GM23248 (cell line): ENCODE measurements at places on chromosomes 5 and 9.

- peak; percentile 35 for DNase-seq
Measured at GRCh38 chr5:65066387-65067146, 297.8 kb downstream of the CWC27 start.

DNA sequence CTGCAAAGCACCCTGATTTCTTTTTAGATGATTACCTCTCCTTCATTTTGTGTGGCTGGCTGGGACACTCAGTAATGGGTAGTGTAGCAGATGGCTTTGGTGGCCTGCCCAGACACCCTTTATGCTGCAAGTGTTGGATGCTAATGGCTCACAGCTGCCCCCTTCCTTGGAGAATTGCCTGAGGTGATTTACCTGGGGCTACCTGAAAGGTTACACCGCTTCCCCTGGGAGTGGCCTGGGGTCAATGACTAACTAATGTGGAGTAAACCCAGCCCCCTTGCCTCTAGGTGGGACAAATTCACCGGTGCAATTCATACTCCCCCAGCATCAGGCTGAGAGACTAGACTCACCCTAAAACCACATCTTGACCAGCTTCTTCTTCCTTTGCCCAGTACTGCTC, 23.5 kb upstream of the HAND1 start:
- no peak for DNase-seq

- no peak for DNase-seq
Measured at GRCh38 chr5:35683466-35683865, 65.8 kb downstream of the SPEF2 start.

GRCh38 chr9:92737216-92737606, 27.4 kb downstream of the BICD2 start:
- no peak for DNase-seq

DNA sequence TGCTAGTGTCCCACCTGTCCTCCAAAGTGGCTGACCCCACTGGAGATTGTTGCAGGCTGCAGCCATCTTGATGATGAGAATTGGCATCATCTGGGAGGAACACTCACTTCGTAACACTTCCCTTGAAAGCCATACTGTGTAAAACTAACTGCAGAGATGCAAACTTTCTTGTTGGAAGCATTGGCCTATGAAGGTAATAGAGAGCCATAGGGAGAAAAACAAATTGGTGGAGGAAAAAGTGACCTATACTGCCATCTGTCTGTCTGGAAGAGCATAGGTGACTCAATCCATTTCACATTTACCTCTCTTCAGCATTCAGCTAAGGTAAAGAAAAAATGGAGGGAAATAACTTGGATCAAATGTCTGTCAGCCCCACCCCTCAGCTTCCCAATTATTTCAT, 473.4 kb downstream of the NTRK2 start:
- peak; percentile 23 for DNase-seq

DNA sequence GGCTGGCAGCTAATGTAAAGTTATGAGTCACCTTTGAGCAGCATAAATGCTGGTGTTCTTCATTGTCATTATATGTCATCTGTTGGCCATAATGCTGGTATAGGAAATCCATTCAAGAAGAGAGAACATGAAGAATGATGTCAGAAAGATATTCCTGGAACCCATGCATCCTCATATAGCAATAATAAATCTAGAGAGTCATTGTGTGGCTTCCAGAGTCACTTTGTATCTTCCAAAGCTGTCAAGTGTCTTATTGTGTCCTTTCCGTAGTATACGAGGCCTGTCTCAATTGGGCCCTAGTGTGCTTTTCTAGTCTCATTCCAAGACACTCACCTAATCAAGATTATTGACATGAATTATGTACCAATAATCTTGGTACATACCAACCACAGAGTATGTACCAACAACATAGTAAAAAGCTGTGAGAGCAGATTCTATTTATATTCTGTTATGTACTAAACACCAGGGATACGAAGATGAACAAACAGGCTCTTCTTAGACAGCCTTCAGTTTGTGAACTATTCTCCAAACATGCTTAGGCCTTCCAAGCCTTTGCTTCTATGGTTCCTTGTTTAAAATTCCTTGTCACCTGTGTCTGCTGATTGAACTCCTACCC, 110.1 kb downstream of the ERCC6L2 start:
- DNase-seq: no peak

GRCh38 chr5:52804387-52804791, 16.7 kb downstream of the ITGA1 start:
- DNase-seq: no peak

- DNase-seq: peak; percentile 92
Measured at GRCh38 chr5:125232779-125233230, 486.4 kb upstream of the ZNF608 start.

- no peak for DNase-seq
Measured at GRCh38 chr5:157721159-157721558, 10.1 kb upstream of the THG1L start.

- no peak for DNase-seq
Measured at GRCh38 chr9:126222363-126222834, 104.2 kb upstream of the MVB12B start.

- DNase-seq: no peak
Measured at GRCh38 chr5:13994621-13995253, 50.2 kb upstream of the DNAH5 start.

GRCh38 chr5:132267166-132267739, 9.8 kb downstream of the PDLIM4 start:
- no peak for DNase-seq

GRCh38 chr5:3701694-3702093, 106.1 kb downstream of the IRX1 start:
- no peak for DNase-seq

DNA sequence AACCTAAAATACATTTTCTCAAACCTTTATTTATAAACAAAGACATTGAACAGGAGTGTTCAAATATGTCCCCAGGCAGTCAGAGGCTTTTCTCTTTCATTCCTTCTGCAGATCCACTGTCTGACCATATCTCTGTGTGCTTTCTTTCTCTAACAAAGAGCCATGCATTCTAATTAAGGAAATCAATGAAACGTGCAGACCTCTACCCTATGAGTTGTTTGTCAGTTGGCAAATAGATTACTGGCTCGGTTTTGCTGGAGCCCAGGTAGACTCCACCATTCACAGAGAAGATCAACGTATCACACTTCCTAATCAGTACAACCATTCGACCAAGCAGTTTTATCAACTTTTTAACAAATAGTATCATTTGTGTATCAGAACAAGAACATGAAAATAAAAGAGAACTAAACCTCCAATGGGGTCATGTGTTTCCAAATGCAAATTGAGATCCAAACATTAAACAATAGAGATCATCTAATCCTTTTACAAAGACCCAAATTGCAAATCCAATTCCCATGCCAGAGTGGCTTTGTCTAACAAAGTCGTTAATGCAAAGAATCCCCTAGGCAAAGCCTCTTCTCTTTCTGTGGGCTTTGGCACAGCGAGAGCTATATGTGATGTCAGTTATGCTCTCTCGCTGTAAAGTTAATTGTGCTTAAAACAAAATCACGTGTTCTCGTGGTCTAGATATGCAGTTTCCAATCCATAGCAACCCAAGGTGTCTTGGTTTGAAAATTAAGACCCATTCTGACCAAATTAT, 16.8 kb downstream of the KLF4 start:
- DNase-seq: no peak

DNA sequence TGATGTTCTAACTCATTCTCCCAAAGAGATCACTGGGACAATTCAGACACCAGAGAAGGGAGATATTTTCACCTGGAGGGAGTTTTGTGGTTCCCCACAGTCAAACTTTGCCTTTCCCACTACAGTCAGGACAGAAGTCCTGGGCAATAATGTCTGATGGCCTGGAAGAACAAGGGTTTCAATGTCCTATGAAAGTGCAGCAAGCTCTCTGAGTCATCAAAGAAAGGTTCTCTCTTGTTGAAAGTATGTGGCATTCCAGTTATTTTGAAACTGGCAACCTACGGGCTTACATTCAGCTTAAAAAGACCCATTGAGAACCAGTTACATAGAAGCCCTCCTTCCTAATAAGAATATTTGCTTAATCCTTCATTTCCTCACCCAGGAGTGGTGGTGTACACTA, 103.9 kb downstream of the INSYN2B start:
- DNase-seq: peak; percentile 75

- DNase-seq: peak; percentile 23
Measured at GRCh38 chr5:53603009-53603687, 42.7 kb downstream of the NDUFS4 start.

DNA sequence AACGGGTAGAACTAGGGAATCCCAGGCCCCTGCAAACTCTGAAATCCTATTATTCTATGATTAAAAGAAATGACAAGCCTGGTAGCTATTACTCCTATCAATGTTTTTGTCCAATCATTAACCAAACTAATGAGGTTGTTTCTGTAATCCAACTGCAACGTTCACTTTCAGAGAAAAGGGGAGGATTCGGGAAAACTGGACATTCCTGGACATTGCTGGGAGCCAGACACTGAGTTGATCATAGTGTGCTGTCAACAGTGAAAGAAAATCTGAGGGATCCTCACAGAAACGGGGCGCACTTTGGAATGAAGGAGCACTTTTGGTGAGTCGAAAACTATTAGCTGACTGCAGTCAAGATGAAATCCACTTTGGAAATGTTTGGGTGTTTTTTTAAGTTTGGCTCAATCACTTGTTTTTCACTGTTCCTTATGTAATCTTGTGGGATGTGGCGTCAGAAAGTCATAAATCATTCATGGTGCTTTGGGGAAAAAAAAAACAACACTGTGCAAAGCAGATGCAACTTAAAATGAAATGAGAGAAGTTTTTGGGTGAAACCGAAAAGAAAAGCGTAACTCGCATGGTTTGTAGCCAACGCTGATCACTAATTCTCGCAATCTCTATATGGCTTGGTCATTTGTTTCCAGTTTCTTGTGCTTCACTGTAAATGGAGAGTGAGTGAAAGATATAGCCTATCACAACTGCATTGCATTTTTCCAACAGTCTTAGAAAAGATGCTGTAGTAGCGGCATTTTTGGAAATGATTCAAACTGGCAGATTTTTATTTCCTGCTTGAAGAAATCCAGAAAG, 51.2 kb upstream of the ADRA1B start:
- peak; percentile 29 for DNase-seq

DNA sequence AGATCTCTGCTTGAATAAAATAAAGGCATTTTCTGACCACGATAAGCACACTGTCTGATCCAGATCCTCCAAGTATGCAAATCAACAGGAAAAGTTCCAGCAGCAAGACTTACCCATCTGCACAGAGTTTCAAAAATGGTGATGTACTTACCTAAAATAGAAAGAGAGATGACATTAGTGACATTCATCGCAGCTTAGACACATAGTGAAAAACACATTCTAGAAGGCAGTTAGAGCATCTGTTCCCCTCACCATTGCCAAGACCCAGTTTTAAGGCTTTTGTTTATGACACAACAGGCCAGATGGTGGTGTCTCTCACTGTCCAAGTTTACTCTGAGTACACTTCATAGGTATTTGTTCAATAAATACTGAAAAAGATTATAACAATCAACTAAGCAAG, 207.7 kb downstream of the PDE4D start:
- peak; percentile 23 for DNase-seq

DNA sequence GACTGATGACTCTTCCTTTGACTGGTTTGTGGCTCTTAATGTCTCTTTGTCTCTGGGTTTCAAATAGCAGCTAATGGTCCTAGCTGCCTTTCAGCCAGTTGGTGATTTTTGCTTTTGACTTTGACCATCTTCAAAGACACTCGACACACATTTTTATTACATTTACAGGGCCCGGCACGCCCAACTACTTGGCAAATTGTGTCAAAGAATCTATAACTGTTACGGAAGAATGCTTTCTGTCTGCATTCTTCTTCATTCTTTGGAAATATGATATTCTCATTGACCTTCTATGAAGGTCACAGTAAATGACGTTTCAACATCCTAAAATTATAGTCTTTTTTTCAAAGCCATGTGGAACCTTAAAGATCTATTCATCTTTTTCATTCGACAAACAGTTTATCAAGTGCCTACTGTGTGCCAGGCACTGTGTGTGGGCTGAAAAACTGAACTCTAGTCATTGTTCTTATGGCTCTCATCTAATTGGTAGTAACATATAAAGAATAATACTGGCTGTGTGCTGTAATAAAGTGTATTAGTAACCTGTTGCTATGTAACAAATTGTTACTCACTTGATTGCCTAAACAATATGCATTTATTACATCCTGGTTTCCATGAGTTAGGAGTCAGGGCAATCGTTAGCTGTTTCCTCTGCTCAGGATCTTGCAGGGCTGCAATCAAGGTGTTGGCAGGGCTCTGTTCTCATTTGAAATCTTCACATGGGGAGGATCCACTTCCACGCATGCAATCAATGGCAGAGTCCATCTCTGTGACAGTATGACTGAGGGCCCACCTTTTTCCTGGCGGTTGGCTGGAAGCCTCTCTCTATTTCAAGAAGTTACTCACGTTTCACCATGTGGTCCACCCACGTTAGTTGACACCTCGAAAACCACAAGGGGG, 7.0 kb upstream of the WHRN start:
- DNase-seq: no peak

DNA sequence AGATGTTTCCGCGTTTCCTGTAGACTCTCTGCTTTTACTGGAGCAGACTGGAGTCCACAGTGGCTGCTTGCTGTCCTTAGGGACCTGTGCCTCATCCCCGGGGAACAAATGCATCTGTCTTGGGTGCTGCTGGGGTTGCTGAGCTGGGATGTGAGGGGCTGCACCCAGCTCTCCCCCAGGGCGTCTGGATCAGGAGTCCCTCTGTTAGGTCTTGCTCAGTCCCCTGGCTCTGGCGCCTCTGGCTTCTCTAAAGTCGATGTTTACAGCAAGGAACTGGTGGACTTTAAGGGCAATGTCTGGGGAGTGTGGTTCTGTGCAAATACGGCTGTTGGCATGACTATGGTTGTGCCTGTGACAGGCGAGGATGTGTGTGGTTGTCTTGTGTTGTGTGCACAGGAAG, 91.4 kb downstream of the CACNA1B start:
- DNase-seq: no peak
